Endothelial cell of umbilical vein (primary cell): ENCODE measurements at places on chromosomes 4 and X. TPM values are rescaled to one million over a fixed set of nuclear protein-coding genes. Genes with fewer than 3 reads are reported as not detected.
A peak's percentile ranks its signal among the peaks of the same experiment; 100 is the strongest.

DNA sequence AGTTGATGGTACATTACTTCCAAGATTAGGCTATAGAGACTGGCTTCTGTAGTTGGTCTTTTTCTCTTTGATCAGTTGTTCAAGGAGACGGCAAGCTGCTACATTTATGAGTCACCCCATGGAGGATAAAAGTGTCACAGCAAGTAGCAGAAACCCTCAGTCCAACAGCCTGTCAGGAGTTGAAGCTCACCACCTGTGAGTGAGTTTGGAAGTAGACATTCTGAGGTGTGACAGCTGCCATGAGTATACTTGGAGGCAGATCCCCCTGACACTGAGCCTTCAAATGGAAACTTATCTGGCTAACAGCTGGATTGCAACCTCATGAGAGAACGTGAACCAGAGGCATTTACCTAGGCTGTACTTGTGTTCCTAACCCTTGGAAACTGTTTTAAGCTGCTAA is 68.0 kb downstream of the CCNG2 start:
- DNase-seq: no peak

DNA sequence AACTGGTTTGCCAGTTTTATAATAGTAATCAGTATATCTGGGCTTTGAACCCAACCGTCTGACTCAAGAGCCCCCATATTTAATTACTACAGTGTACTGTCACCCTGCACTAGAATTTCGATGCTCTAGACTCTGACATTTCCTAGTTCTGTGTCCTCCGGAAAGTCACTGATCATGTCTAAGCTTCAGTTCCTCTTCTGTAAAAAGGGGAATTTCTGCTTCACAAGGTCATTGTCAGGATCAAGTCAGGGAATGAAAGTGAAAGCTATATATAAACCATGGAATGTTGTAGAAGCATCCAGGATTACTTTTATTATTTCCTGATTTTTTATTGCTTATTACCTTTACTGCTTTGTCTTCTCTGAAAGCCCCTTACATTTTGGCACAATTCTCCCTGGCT is 4.0 kb upstream of the KCNIP4 start:
- DNase-seq: no peak

TAPT1 gene
- polyA plus RNA-seq: 6.9 and 7.4 TPM in 2 replicates

DNA sequence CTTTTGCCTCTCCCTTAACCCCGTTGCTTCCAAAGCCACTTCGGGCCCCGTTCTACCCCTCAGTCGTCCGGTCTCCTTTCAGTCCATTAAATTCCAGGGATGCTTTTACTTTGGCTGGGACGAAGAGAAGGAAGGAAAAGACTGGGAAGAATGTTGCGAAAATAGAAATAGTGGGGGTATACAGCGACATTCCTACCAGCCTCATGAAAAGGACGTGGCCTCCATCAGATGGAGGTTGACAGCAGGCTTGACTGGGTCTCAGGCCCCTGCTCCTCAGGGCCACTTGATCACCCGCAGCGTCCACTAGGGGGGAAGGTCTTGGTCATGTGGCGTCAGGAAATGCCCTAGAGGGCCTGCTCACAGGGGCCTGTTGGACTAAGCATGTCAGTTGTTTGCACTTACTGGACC is 657 bp upstream of the ANKRD50 start:
- peak; percentile 81 for DNase-seq

DNA sequence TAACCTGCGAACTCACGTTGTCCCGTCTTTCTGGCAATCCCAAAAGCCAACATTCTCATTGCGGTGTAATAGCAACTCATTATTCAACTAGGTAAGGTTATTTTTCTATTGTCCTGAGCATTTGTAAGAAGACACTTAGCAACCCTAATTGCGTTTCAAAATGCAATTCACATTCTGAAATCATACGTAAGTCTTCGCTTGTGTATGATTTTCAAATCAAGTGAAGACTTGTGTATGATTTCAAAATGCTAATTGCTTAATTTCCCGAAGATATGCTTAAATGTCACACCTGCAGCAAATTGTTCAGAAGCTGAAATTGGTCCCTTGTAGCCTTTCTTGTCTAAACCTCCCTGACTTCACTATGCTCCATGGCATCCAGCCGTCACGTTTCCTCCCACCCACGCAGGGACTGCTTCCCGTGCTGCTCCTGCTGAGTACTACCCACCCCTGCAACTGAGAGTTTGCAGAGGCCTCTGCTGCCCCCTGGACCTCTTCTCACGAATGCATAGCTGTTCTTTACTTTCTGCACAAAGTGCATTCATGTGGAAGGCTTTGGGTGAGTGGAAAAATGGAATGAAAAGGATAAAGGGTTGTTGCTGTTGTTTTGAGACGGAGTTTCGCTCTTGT is 40.8 kb upstream of the CLDN24 start:
- peak; percentile 52 for DNase-seq

HMGN5 gene
- 0.38 and 0.95 TPM in 2 replicates for polyA plus RNA-seq

DNA sequence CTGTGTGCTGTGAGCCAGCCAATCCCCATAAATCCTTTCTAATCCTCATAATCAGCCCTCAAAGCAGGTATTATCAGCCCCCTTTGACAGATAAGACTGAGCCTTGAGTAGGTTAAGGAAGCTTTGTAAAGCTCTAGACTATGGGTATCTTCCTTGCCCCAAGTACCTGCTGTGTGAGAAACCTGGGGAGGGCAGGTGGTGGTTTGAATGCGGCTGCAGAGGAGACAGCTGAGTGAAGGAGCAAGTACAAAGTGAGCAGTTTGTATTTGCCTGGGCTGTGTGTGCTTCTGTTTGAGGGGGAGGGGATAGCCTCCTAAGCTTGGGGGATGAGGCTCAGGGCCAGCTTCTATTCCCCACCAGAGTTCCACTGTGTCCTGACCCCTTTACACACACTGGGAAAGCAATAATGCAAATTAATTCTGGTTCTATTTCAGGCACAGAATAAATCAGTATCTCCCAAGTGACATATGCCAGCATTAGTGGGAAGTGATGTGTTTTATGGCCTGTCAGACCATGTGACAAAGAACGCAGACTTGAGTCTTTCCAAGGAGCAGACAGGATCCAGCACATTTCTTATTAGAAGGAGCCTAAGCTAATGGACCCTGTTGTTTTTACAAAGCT is 63.5 kb downstream of the EVC start:
- DNase-seq: no peak

DNA sequence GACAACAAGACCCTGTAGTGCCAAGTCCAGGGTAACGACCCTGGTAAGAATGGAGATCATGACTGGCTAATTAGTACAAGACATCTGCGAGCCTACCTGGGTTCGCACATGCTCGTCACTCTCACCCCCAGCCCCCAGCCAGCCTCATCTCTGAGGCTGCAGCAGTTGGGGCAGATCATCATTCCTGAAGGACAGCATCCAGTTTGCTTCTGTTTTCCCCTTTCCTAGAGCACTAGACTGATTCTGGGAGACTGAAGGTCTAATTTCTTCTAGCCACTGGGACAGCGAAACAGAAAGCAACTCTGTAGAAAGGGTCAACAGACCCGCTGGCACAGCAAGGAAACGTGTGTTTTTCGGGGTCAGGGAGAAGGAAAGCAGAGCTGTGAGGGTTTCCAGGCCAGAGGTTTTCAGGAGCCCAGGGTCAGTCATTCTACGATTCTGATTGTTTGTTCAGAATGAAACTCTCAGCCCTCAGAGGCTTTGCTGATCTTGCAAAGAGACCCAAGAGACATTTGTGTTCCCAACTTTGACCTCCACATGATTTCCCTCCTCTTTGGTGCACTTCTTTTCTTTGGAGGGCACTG is 343.1 kb upstream of the NOCT start:
- no peak for DNase-seq
